Stimulated activated CD8-positive, alpha-beta memory T cell treated with anti-CD3 and anti-CD28 coated beads, Interleukin-4, amount 100 ng/mL, for 1 hour (primary cell): ENCODE measurements at places on chromosomes 12 and 14.

DNA sequence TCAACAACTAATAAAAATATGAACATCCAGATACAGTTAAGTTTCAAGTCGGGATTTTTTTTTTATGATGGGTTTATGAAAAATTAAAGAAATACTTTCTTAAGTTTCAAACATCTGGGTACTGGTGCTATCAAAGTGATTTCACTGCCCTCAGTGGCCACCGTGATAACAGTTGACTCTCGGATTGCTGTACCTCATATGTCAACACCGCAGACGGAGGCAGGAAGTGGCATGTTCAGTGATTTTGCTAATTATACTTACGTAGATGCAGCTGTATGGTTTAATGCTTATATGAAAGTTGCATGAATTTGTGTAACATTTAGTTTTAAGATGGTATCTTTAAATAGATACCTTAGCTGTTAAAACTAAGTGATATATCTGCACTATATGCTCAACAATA lies 20.8 kb upstream of the FBLN5 start:
- no peak for DNase-seq

- no peak for DNase-seq
Observed at GRCh38 chr14:50354527-50354926, 42.2 kb downstream of the CDKL1 start.

DNA sequence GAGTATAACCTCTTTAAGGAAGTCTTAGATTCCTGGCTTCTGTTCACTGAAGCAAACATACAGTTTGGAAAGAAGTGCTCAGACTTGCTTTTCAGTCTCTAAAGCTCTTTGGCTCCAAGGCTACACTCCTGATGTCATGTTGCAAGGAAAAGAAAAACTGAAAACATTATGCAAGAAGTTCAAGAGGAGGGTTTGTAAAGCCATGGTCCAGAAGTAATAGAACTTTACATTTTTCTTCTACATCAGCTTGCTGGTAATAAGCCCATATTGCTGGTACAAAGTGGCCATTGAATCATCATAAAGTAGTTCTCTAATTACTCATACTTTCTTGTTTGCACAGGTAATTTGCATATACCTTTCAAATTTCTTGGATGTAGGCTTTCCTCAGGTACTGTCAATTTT lies 83.6 kb downstream of the BBS10 start:
- no peak for DNase-seq

DNA sequence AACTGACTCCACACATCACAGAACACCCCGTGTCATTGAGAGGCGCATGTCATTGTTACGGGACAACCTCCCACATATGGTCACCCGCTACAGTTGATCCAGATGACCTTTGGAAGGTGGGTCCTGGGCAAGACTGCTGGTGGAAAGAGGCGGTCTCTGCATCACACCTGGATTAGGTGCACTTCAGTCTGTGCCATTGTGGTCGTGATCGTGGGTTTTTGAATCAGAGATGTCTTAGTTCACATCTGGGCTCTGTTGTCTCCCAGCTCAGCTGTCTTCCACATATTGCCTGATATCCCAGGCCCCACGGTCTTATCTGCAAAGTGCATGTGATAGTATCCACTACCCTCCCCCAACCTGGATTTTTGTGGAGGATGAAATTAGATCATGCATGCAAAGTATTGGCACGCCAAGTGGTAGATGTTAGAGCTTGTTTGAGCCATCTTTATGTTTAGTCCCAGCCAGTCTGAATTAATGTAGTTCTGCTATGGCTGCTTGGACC lies 208.7 kb upstream of the FOXN3 start:
- DNase-seq = no peak

- DNase-seq = no peak
Observed at GRCh38 chr12:124310785-124311184, 15.9 kb downstream of the RFLNA start.

DNA sequence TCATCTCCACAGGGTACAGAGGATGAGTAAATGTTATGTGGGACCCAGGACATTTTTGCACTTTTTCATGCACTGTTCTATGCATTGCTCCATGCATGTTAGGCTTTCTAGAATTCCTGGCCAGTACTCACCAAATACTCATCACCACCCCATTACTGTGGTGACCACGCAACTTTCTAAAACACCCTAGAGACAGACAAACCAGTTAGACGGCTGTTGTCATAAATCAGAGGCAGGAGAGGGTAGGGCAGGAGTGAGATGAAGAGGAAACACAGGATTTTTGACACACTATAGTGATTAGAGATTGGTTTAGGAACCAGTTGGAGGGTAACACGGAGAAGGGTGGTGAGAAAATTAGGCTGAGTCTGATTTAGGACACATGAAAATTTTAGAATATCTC lies 59.3 kb downstream of the IFNG start:
- DNase-seq = no peak

GRCh38 chr14:62015243-62015642 lies 253.0 kb downstream of the SNAPC1 start:
- no peak for DNase-seq
